AG08396 (cell line): ENCODE measurements at places on chromosomes 1 and 21.

GRCh38 chr1:54798769-54799641, 2.1 kb downstream of the TTC22 start:
- no peak for DNase-seq

- DNase-seq, result peak; percentile 51
Measured at GRCh38 chr1:37989361-37989930, 376 bp downstream of the SF3A3 start.

DNA sequence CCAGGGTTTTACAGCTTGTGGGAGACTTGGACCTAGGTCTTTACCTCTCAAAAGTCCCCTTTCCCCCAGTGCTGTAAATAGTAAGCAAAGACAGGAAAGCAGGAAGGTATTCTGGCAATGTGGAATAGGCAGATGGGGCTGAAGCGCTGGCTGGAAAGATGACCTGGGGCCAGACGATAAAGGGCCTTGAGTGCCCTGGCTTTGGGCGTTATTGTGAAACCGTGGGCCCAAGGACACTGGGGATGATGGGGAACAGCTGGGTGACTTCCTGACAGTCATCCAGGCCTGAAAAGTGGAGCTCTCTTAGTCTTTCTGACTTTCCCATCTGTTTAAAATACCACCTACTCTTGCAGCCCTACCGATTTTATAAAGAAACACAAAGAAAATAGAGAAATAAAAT, 16.3 kb downstream of the URB2 start:
- DNase-seq, result no peak

DNA sequence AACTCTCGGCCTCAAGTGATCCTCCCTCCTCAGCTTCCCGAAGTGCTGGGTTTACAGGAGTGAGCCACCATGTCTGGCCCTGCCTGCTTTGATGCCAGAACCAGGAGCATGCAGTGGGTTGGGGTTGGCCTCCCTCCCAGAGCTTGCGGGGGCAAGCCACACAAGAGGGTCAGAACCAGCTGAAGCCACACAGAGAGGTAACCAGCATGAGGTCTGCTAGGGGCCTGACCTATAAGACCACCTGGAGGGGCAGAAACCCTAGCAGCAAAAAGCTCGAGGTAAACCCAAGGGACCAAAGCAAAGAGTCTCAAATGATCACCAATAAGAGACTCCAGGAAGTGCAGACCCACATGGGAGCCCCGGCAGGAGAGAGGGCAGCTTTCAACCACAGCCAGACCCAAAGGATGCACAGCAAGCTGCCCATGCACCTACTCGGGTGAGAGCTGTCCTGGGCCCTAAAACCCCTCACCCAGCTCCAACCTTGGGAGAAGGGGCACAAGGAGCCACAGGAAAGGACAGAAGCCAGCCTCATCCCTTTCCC, 81.2 kb downstream of the TOMM20 start:
- DNase-seq, result no peak

DNA sequence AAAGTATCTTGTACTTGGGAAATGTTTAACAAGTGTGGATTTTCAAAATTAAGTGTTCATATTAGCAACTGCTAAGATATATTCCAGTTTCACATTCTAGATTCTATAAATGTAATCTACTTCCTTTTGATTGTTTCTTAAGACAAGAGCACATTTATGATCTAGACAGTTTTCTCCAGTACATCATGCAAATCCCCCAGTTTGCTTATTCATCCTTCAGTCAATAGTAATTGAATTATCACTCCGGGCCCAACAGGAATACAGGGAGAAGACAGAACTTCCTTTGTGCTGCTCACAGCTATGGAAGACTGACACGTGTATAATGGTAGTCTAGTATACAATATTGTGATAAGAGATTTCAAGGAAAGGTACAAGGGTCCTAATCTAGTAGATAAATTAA, 14.5 kb downstream of the PLA2G4A start:
- DNase-seq, result no peak

DNA sequence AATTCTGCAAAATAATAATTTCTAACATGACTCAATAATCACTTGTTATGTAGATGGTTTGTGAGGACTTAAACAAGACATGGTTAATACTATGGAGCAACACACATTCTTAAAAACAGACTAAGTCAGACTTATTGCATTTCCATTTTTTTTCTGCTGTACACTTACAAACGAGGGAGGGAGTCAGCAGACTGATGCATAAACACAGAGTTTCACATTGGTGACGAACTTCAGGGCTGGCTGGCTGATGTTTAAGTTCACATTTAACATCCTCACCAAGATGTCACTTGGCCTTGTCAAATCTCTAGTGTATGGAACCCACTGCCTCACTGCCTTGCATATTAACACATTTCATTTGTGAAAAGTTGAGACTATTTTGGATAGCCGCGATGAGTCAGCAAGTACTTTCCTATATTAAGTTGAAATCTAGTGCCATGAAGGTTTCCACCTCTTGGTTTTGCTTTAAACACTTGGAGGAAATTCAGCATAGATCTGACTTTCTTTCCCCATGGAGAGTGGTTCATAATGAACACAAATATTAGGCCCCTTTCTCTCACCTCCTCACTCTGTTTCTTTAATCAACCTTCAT, 337.5 kb upstream of the RUNX1 start:
- no peak for DNase-seq

DNA sequence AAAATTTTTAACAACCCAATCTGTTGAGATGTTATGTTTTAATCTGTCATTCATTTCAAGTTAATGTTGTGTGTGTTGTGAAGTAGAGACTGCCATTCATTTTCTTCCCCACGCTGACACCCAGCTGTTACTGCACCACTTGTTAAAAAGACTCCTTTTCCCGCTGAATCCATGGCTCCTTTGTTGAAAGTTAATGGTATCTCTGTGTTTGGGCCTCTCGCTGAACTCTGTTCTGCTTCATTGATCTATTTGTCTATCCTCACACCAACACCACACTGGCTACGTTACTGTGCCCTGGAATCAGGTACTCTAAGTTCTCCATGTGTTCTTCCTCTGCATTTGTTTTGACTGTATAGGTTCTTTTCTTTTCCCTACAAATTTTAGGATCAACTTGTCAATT, 58.2 kb downstream of the PDE9A start:
- no peak for DNase-seq

- DNase-seq, result no peak
Measured at GRCh38 chr1:231991231-231991630, 364.6 kb downstream of the DISC1 start.

DNA sequence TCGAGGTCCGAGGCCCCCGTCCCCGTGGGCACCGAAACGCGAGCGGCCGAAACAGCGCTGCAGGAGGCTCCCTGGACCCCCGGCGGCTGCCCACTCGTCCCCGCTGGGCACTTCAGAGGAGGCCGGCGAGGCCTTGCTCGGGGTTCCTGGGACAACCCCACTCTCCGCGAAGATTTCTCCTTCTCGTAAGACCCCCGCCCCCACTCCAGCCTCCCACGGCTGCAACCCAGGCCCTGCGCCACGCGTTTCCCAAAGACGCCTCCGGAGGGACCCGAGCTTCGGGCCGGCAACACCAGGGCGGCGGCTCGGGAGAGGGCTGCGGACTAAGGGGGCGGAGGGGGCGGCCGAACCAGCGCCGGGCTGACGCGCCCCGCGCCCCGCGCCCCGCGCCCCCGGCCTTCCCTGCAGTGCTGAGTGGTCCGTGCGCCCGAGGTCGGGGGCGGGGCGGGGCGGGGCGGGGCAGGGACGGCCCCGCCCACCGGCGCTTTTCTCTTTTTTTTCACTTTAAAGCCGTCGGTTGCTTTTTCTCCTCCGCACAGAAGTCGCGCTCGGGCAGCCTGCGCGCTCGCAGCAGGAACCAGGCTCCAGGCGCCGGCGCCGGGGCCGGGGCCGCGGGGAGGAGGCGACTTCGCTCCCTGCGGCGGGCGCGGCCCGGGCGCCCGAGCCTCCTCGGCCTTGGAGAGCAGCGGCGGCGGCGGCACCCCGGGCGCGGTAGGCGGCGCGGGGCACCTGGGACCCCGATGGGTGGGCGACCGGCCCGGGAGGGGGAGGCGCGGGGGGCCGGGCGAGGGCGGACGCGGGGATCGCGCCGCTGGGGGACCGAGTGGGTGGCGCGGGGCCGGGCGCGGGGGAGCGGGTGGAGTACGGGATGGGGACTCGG, at the start of gene SPSB1:
Gene SPSB1 (plus strand): TSS at position 534 of the 880 bp plus-strand sequence. CDS start 62,998 bp downstream, outside the sequence.
- peak; percentile 84 for DNase-seq

GRCh38 chr1:92066321-92066720, 8.9 kb downstream of the SETSIP start:
- DNase-seq, result no peak

DNA sequence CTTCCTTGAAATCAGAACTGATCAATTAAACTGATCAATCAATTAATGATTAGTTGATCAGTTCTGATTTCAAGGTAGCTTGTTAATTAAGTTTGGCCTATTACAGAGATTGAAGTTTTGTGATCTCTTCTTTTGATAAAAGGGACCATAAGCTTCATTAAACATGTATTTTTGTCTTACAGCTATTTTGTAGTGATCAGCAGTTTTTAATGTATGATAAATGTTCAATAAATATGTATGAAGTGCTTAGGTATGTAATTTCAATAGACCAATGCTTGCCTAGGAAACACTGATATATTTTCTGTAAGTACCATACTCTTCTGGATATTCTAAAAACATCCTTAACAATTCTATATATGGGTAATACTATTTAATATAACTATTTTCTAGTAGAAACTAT, 569.6 kb downstream of the BRINP3 start:
- DNase-seq, result no peak

DNA sequence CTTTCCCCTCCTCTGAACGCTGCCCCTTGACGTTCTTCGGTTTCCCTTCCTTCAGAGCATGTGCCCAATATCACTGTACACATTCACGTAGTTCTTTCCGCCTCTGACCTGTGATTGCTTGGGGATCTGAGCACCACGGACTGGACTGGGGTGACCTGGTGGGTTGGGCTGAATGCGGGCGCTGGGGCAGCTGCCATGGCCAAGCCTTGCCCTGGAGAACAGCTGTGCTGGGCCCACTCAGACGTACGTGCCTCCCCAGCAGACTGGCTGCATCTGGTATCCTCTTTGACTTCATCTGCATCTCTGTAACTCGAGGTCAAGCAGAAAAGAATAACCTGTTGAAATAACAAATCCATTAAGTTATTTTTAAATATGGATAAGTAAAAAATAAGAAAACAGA, 35.1 kb upstream of the DISC1 start:
- DNase-seq, result no peak

DNA sequence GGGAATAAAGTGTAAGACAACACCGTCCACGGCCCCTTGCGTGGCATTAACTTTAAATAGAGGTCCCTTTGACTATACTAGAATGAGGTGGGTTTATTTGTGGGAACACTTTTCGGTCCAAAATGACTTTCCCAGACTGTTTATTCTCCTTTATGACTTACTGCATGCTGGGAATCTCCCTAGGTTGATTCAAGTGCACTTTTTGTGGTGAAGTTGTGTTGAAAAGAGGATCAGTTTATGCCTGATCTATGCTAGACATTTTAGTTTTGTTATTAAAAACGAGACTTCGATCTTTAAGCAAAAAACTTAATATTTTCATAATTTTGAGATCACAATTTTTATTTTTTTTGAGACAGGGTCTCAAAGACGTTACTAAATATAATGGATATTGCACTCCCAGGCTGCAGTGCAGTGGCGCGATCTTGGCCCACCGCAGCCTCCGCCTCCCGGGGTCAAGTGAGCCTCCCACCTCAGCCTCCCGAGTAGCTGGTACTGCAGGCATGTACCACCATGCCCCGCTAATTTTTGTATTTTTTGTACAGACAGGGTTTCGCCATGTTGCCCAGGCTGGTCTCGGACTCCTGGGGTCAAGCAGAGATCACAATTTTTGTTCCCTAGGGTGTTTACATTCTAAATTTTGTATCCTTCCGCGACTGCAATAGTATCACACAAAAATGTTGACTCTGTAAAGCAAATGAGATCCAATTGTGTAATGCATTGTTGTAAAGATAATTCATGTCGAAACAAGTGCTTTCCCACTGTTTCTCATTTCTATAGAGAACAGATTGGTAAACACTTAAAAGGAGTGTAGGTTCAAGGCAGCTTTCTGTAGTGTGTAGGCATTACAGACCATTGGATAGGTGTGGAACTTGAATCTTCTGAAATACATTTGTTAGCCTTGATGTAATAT, 1.6 kb downstream of the CDC42 start:
- no peak for DNase-seq

GRCh38 chr1:61184040-61184713, 101.8 kb downstream of the NFIA start:
- peak; percentile 78 for DNase-seq

GRCh38 chr1:8457760-8458381, 140.0 kb downstream of the SLC45A1 start:
- no peak for DNase-seq

DNA sequence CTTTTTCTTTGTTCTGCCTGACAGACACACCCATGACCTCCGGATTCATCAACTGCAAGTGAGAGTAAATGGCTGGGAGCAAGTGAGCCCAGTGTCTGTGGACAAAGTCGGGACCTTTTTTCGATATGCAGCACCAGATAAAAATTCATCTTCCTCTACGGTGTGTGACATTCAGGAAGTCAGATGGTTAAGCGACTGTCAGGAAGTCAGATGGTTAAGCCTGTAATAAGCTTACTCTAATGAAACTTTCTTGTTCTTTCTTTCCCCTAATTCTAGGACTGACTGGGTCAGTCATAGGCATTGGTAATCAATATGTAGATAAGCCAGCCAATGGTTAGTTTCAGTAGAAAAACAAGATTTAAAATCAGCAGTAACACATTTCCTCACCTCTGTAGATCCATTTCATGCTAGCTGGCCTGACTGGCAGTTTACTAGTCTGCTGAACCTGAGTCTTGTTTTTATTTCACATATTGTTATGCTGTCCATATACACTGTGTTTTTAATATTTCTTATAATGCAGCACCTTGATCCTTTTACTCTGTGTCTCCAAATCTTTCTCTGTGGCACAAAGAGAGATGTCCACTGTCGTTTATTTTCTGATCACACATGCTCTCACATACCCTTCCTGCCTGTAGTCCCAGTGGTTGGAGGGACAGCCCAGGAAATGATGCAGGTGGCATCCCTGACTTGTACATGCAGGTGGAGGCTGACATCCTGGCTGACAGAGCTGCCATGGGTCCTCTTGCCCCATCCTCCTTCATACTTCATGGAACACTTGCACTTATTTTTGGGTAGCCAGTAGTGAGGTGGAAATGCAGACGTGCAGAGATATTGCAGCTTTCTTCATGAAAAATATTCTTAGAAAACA, 115.8 kb downstream of the VPS13D start:
- DNase-seq, result no peak

- no peak for DNase-seq
Measured at GRCh38 chr1:174740249-174740968, 259.3 kb upstream of the CACYBP start.

DNA sequence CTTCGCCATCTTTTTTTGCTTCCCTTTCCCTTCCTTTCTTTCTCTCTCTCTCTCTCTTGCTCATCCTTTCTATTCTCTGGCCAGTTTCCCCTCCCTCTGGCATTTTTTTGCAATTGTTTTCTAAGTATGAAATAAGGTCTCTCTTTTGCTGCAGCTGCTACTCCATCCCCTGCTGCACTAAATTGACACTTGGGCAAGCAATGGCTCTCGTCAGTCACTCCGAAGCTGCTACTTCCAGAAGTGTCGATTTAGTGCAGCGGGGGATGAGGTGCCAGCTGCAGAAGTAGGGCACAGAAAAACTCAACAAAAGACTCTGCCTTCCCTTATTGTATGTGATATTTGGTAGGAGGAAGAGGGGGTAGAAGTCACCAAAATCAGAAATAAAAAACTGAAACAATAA, 642.3 kb downstream of the RWDD3 start:
- DNase-seq, result no peak
